Hippocampal formation (tissue), 2 donors: ENCODE measurements at places on chromosomes 4 and X.

DNA sequence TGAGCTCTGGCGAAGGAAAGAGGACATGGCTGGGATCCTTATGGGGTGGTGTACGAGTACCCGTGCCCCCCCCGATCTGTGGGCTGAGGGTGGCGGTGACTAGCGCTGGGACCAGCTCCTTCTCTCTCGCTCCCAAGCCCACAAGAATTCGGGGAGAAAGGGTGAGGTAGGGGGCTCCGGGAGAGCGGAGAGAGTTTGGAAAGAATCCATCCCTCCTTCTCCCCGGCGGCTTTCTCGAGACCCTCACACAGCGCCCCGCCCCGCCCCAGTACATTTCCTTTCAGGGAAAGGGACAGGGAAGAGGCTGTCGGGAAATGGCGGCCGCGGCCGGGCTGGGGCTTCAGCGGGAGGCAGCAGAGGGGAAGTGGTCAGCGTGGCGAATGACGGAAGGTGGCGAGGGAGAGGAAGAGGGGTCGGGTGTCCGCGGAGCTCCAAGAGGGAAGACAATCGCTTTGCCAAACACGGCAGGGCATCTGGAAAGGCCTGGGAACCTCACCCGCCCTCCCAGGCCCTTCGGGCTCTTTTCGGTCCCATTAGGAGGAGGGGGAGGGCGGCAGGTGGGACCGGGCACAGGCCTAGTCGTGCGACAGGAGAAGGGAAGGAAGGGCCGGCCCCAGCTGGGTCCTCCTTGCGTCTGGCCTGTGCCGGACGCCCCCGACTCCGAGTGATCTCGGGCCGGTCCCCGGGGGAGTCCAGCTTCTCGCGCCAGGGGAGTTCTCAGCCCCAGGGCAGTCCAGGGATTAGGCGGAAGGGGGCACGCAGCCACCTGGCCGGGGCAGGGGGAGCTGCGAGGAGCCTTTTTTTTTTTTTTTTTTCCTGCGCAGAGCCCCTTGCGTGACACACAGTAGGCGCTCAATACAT is 10.2 kb downstream of the HNRNPH2 start:
- peak; percentile 11 for DNase-seq

GRCh38 chr4:149344436-149344835 is 471.2 kb downstream of the IQCM start:
- DNase-seq, result no peak

GRCh38 chr4:183637461-183637860 is 21.5 kb downstream of the RWDD4 start:
- no peak for DNase-seq

GRCh38 chr4:62292911-62293310 is 1092.8 kb downstream of the ADGRL3 start:
- no peak for DNase-seq

- no peak for DNase-seq
Observed at GRCh38 chr4:186887291-186887700, 163.6 kb upstream of the FAT1 start.

DNA sequence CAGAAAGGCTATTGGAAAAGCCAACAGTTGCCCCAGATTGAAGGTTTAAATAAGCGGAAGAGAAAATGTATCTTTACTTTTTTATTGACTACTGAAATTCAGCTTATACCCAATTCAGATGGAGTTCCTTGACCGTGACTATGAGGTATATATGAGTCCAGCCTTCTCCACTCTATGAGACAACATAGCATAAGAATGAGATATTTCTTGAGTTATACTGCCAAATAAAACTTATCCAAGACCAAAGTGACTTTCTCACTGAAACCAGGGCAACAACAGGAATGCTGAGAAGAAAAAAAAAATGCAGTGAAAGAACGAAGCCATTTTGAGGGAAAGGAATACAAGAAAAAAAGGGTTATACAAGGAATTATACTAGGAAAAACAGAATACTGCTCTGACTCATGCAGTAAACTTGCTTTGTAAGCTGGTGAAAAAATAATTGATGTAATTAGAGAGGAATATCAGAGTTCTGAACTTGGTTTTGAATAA is 16.3 kb upstream of the PDK3 start:
- no peak for DNase-seq

- DNase-seq, result no peak
Observed at GRCh38 chr4:155855897-155856296, 10.2 kb downstream of the ASIC5 start.

GRCh38 chrX:107738768-107739167 is 36.8 kb downstream of the TSC22D3 start:
- DNase-seq, result peak; percentile 33

DNA sequence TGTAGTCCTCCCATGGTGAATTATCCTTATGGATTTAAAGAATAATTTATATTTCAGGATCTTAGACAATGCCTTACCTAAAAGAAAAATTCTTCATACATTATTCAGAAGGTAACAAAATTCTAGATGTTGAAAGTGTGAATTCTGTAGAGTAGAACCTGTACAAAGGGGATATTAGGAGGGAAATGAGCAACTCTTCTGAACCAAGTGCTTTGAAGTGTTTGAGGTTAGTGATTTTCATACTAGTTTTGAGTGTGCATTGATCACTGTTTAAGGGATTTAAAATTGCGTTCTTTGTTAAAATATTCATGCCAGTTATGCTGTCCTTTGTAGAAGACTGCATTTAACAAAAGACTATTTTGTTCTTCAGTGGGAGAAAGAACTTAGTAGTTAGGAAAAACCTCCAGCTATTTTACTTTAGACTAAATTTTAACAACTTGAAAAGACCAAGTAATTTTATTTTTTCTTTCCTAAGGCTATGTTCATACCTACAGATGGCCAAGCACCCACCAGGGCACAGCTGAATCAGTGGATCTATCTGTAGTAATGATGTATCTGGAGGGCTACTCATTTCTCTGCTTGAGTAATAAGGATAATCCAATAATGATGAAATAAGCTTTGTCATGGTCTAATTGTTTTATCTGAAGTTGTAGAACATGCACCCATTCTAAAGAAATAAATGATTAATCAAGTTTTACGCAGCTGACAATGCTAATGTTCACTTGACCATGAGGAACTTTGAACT is 134.3 kb upstream of the RPS6KA6 start:
- no peak for DNase-seq

- no peak for DNase-seq
Observed at GRCh38 chr4:73172161-73172560, 86.4 kb downstream of the ANKRD17 start.

- no peak for DNase-seq
Observed at GRCh38 chr4:40311811-40312346, 23.3 kb upstream of the CHRNA9 start.

- DNase-seq, result no peak
Observed at GRCh38 chr4:161010227-161010626, 1153.6 kb downstream of the FSTL5 start.

DNA sequence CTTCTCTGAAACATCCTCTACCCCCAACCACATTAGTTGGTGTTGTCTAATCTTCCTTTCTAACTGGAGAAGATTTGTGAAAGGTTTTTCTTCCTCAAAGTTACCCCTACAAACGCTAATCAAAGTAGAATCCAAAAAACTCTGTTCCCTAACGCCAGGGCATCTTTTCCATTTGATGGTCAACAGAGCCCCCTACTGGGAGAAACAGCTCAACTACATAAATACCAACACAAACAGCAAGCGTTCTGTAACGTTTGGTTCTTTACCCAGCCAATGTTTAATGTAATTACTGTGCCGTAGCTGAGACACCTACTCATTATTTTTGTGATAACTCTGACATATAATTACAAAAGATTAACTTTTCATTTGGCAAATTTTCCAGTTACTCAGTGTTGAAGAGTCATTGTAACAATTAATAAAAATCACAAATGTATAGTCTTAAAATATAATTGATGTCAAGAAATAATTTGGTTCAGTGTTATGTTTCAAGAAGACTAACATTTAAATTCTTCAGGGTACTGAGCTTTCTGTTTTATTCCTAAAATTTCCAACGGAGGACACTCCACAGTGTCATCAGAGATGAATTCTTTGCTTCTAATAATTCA is 94.9 kb upstream of the TBC1D9 start:
- DNase-seq, result no peak

- no peak for DNase-seq
Observed at GRCh38 chrX:104833401-104833800, 267.4 kb downstream of the IL1RAPL2 start.

- no peak for DNase-seq
Observed at GRCh38 chr4:1116838-1117237, 3.5 kb upstream of the RNF212 start.

GRCh38 chr4:120672558-120673147 is 249.9 kb downstream of the PRDM5 start:
- no peak for DNase-seq

DNA sequence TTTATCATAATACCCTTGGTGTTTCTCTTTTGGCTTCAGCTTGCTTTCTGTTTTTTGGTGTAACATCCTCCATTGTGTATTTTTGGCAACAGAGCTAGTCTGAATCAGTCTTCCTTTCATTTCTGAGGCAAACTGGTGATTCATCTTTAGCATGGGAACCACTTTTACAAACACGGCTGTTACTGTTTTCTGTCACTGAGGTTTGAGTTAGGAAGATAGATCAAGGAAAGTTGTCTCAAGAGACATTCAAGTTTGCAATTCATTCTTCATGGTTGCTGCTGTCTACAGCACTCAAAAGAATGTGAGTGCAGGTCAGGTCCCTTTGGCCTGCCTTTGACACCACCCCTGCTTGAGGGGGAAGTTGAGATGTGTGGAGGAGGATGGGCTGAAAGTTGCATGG is 36.3 kb downstream of the IL21 start:
- DNase-seq, result no peak

DNA sequence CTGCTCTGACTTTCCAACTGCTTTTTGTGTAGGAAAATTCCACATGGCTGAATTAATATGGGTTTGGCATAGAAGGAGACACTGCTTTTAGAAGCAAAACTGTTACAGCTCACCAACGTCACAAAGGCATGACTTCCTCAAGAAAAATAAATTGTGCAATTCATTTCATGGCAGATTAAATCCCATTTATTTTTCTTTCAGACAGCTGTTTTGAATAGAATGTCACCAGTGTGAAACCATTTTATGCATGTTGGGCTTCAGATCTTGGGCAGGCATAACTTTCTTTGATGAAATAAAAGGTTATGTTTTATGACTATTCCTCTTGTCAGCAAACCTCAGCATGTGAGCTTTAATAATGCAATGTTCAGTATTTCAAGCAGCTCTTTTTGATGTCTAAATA is 542.8 kb downstream of the GALNTL6 start:
- DNase-seq, result no peak

- DNase-seq, result no peak
Observed at GRCh38 chrX:460116-460515, 73.4 kb upstream of the PPP2R3B start.

DNA sequence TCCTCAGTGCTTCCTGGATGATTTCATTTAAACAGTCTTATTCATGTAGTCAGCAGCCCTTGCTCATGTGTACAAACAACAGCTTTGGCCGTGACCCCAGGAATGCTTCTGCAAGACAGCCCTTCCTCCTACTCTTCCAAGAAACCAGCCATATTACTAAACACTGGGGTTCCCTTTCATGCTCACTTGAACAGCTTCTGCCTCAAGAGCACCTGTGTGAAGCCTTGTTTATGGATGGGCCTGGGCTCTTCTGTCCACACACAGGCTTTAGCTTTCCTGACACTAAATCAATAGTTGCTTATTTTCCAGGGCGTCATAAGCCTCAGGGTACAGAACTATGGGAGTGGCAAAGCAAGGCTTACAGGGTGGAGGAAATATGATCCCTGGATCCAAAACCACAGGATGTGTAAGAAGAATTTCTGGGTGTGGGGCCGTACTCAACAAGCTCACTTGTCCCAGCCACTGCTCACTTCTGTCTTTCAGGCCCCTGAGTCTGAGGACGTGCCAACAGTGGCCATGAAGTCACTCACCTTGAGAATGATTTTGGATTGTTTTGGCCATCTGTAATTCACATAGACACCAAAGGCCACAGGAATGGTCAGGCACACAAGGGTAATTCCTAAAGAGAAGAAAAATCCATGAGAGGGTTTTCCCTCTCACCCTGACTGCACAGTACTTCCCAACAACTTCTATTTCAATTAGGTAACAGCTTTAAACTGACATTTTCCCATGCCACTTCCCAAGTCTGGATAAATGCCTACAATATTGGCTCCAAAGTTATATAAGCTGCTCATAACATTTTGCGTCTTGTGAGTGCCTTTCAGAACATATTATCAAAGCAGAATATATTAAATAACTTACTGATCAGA is 17.7 kb downstream of the SLC10A6 start:
- no peak for DNase-seq

DNA sequence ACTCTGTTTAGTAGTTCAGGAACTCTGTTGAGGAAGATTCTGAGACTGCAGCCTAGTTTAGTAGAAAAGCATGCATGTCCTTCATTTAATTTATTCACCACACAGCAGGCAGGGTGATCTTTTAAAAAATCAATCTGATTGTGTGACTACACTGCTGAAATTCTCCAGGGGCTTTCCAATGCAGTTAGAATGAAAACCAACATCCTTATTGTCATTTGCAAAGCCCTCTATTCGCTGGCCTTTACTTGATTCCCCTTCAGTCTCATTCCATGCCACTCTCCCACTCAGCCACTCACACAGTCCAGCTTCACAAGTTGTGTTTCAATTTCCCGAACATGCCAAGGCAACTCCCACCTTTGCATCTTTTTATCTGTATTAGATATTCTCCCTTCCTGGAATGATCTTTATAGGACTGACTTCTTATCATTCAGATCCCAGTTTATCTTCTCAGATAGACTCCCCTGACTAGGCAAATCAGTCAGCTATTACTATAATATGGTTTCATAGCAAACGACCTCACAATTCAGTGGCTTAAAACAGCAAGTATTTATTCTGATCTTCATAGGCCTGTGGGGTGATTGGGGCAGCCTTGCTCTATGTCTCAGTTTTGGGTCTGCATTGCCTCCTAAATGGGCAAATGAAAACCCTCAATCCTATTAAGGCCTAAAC is 21.3 kb upstream of the FTHL17 start:
- no peak for DNase-seq

DNA sequence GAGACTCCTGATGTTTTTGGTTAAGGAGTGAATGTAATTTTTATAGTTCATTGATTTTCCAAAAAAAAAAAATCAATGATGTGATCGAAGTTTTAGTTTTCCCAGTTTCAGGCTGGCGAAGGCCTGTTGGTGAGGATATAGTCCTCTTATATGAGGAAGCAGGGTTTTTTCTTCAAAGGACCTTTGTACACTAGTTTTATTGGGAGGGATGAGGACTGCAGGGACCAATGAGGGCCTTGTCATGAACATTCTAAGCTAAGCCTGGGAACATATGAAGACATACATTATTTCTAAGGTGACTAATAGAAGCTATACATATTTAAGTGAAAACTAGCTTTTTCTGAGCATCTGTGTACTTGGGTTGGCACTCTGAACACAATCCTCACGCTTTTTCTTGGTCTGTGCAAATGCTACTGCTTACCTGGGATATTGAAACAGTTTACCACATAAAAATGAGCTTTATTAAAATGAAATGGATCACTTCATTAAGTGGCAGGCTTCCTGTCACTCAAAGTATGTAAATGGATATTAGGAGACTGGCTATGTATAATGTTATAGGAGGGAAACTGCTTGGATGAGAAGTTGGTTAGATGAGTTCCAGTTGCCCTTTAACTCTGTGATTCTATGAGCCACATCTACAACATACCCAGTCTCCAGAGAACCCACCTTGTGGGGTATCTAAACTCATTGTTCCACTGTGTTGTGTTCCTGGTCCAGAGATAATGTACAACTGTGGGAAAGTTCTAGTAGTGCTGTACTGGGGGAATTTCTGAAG is 43.5 kb downstream of the SLC4A4 start:
- DNase-seq, result no peak
